Small intestine (tissue), 16 donors: ENCODE measurements at places on chromosomes 12 and 14.
A peak's percentile ranks its signal among the peaks of the same experiment; 100 is the strongest.

DNA sequence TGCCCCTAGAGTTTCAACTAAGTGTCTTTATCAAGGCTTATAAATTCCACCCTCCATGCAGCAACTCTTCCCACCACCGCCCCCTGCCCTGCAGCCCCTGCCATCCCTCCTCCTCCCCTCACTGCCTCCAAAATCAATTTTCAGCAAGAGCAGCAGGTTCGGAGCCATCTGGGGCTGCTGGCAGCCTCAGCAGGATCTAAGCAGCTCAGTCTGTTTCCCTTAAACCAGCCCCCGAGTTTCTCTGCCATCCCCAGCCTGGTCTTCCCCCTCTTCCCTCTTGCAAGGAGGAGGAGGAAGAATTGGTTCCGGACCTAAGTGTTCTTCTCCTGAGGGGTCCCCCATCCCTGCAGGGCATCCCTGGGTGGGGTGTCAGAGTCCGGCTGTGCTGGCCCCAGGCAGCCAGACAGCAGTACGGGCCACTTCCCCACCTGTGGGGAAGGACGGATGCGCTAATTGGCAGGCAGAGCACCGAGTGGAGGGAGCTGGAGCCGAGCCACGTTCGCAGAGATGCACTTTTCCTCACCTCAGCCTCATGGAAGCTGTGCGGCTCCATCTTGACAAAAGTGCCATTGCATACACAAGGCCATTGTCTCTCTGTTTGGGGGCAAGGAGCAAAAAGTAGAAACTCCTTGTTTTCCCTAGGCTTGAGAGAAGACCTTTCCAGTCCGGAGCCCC is 189.3 kb downstream of the KCNA5 start:
- no peak for DNase-seq

GRCh38 chr14:62162998-62163589 is 400.9 kb downstream of the SNAPC1 start:
- DNase-seq: peak; percentile 32

DNA sequence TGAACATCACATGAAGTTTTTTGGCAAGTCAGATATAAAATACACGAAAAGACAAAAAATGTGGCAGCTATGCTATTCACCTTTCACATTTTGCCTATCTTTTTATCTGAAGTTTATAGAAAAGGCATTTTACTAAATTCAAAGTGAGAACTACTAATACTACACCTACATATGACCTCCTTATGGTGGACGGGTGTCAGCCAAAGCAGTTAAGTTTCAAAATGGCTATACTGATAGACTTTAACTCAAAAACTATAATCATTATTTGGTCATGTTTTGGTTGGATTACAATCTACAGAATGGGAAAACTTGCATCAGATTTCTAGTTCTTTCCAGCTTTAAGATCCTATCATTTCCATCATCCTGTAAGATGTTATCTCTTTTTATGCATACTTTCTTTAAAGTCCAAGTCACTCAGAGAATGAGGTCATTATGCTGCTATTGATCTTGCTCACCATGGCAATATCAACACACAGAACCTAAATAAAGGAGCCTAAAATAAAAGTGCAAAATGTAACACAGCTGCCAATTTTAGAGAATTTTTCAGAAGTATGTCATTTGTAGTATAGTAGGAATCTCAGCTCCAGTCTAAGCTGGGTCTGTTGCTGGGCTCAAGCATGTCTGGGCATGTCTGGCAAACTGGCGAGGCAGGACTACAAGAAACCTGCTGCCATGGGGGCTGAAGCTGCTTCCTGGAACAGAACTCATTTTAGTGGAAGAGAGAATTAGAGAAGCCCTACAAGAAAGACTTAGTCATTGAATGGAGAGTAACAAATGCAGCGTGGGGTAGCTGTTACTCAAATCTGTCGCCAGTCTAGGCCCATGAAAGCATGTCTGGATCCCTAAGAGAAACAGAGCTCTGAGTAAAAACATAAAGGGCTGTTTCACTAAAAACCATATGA is 7.6 kb upstream of the AEBP2 start:
- no peak for DNase-seq

- DNase-seq: no peak
Measured at GRCh38 chr12:108905725-108906124, 25.8 kb downstream of the DAO start.

GRCh38 chr14:103693515-103693914 is 21.7 kb downstream of the XRCC3 start:
- peak; percentile 70 for DNase-seq

DNA sequence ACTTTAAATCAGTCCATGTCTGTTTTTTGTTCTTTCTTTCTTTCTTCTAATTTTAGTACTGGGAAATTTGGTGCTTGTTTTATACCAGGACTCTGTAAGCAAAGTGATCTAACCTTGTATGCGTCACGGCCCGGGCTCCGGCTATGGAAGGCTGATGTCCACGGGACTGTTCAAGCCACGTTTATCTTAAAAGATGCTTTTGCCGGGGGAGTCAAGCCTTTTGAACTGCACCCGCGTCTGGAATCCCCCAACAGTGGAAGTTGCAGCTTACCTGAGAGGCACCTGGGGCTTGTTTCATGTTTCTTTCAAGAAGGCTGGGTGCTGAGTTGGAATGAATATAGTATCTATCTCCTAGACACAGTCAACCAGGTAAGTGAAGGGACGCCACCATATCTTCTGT is 62.2 kb downstream of the TECPR2 start:
- DNase-seq: no peak

DNA sequence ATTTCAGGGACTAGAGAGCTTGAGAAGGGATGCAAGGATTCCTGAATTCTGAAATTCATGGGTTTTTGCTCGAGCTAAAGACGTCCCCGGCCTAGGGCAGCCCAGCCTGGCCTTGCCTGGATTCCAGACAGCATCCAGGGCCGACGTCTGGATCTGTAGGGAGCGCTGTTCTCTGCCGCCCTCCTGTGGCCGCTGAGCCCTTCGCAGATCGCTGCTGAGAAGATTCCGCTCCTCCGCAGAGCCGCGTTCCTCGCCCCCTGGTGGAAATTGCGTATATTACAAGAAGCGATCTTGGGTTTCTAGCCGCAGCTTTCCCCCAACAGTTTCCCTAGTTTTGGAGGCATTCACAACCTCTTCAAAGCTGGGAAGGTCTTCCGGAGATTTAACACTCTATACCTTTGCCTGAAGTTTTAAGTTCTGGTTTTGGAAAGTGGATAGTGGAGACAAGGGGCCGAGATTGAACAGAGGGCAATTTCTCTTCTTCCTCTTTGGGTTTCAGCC is 5.1 kb downstream of the CISTR start:
- peak; percentile 95 for DNase-seq

DNA sequence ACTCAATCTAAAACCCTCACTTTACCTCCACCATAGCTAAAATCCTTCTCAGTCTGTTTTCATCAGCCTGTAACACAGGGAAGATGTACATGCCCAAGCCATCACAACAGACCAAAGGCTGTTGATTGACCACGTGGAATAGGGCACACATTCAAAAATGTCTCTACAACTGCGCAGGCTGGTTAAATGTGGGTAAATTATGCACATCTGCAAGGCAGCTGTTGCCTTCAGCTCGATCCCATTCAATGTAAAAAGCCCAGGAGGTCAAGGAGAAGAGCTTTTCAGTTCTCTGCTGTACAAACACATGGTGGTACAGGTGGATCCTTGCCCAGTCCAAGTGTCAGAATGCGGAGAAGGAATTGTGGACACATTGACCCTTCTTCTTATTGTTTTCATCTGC is 354.0 kb downstream of the FLRT2 start:
- no peak for DNase-seq

DNA sequence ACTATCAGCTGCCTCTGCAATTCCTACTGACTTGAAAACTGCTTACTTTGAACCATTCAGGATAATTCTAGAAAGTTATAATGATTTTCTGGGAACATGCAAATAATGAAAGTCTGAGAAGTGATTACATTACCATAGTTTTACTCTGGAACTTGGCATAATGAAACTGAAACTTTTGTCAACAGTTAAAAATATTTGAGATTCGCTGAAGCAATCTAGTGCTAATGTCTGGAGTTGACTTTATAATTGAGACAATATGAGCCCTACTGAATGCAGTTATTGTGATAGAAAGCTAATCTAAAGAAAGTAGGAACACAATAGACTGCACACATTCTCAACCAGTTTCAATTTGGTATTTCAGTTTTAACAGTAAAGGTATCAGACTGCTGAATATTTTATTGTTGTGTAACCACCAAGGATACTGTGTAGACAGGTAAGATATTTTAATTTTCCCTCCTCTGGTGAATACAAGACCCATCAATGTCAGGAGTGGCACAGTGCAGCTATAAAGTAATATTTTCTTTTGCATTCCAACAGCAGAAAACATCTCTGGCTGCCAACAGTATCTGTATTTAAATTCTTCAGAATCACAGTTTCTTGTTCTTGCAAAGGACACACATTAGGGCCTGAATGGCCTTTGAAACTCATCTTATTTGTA is 483.5 kb downstream of the ATP23 start:
- DNase-seq: no peak

DNA sequence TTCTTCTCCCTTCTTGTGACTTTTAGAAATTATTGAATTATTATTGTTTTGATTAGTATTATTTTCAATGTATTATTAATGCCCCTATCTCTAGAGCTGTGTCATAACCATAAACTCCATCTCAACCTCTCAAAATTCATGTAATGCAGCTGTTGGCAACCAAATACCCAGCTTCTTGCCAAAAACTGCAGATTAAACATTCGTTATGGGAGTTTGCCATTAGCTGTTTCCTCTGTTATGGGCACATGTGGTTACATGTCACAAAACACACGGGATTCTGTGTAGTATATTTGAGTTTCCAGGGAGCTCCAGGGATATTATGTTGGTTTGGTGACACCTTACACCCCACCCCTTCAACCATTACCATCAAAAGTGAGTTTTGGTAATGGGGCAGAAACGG is 2.8 kb upstream of the ALX1 start:
- DNase-seq: no peak

DNA sequence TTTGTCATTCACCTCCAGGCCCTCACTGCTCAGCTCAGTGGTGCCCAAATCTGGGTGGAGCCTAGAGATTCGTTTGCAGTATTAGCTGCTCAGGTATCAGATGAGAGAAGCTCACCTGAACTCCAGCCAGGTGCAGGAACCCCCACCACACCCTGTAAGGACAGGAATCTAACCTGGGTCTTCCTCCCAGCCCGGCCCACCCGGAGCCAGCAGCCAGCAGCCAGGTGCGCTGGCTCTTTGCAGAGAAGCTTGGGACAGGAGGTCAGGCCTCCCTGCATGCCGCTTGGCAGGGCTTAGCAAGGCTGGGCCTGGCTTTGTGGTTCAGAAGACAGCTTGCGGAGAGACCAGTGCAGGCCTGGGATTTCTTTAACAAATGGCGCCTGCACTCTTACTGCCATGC is 125.6 kb upstream of the MYL2 start:
- no peak for DNase-seq

DNA sequence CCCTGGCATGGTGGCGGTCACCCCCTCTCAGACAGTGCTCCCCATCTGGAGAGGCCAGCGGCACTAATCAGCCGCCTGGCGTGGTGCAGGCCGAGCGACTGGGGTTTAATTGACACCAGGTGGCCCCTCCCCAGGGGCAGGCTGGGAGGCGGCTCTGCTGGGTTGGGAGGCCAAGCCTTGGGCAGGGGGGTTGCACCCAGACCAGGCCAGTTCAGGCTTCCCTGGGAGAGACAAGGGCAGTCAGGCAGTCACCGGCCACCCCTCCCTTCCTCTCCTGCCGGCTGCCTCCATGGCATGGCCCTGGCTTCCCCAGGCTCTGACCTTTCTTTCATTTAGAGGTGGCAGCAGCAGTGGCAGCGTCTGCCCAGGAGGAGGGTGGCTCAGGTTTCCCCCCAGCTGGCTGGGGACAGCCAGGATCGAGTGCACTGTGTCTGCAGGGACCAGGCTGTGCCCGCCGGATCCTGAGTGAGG is 78.1 kb upstream of the NOS1 start:
- DNase-seq: no peak

DNA sequence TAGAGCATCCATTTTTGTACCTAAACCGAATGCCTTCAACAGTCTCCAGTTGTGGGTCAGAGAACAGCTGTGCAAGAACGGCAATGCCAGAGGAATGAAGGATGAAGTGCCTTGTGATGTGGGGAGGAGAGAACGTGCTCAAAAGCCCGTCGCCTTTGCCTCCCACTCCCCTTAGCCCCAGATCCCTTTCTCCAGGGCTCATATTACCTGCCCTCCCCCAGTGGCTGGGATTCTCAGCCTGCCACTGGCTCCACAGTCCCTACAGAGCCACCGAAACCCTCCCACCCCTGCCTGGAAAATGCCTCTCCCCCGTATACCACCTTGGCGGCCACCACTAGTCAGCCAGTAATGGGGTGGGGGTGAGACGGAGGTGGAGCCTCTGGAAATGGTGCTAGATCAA is 158.5 kb downstream of the ZFP36L1 start:
- no peak for DNase-seq

DNA sequence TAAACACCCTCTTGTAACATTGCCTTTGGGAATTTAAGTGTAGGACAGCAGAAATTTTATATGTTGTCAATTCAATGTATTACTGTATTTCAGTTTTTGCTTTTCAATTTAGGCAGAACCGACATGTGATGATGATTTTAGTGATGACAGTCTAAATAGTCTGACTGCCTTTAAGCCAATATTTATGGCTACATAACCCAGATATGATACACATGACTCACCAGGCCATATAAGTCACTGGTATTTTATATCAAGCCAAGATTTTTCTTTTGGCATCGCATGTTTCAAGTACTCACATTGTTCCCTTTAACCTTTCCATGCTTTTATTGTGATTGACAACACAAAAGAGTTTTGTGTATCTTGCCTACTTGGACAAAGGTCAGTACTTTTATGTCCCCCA is 13.6 kb upstream of the PPM1A start:
- DNase-seq: no peak

GRCh38 chr12:32615441-32615840 is 63.7 kb upstream of the DNM1L start:
- DNase-seq: peak; percentile 92

DNA sequence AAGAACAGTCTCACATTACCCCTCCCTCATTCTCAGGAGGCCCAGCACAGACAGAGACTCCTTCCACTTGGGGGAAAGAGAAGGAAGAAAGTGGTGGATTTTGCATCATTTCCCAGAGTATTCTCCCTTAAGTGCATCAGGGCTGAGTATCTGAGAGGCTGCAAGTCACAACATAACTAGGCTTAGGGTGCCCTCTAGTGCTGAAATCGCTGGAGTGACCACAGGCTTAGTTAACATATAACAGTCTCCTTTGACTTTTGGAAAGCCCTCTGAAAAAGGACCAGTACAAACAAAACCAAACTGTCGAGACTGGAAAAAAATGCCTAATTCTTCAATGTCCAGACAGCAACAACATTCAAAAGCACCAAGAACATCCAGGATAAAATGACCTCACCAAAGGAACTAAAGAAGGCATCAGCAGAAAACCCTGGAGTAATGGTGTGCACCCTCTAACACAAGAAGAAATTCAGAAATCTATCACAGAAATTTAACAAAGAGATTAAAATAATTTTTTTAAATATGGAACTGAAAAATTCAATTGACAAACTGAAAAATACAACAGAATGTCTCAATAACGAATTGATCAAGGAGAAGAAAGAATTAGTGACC is 412.3 kb downstream of the RPS29 start:
- peak; percentile 66 for DNase-seq
